ENCODE measurements at places on chromosomes 13 and 19. TPM values are rescaled to one million over a fixed set of nuclear protein-coding genes. Genes with fewer than 3 reads are reported as not detected.
A peak's percentile ranks its signal among the peaks of the same experiment; 100 is the strongest.

GRCh38 chr19:14450168-14450874 is 17.2 kb downstream of the PKN1 start:
- peak; percentile 73 for DNase-seq
- no peaks in the 10 kb centered on the region for H3K27me3 ChIP-seq
- H3K27ac ChIP-seq = no peak overlapping the region
- peaks cover 24% of the 10 kb centered on the region for H3K36me3 ChIP-seq

Gene PCP2
- 5.3 TPM for total RNA-seq

DNA sequence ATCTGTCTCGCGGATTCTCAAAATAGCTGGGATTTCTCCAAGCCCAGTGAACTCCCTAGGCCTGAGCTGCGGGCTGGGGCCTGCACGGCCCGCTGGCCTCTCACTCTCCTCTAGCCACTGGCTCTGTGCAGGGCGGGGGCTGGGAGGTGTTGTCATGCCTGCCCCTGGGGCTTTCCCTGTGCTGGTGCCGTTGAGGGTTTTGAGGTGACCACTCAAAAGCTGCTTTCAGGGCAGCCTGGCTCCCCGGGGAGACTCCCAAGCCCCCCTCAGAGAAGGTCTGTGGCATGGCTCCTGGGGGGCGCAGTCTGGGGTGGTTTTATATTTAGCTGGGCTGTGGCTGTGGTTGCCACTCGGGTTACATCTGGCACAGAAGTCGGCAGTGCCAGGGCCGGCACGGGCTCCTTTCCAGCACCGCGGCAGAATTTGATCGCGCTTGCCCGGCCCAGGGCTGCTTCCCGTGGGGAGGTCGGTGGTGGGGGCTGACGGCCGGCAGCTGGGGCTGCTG is 10.0 kb downstream of the NDUFB7 start:
- H3K27ac ChIP-seq = peak overlapping the region; percentile 54
- no peak for DNase-seq
- no peaks in the 10 kb centered on the region for H3K4me1 ChIP-seq
- H3K4me3 ChIP-seq = no peak overlapping the region

GRCh38 chr13:32790731-32791130 is 204.5 kb downstream of the PDS5B start:
- DNase-seq = no peak
- no peak overlapping the region for H3K27ac ChIP-seq
- H3K4me3 ChIP-seq = no peak overlapping the region

GRCh38 chr13:55654243-55654642 is 1486.5 kb upstream of the PRR20A start:
- no peak overlapping the region for H3K4me3 ChIP-seq
- no peak overlapping the region for H3K27ac ChIP-seq
- no peaks in the 10 kb centered on the region for H3K4me1 ChIP-seq
- no peaks in the 10 kb centered on the region for H3K36me3 ChIP-seq

DNA sequence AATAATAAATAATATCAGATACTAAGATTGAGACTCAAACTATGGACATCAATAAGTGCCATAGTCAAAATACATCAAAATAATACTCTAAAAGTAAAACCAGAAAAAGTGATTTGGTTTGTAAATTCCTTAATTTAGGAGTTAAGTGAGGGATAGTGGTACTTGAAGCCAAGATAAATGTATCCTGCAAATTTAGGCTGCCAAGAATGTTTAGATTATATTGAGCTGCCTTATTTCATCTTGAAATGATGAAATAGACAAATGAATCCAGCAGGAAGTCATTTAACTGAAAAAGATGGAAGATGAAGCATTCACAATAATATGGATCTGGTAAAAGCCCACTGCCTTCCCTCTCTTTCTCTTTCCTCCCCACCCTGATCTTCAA is 112.3 kb downstream of the LRCH1 start:
- H3K27me3 ChIP-seq = no peaks in the 10 kb centered on the region
- no peak for DNase-seq
- peaks cover 21% of the 10 kb centered on the region for H3K4me1 ChIP-seq

- H3K27me3 ChIP-seq = no peaks in the 10 kb centered on the region
- no peak for DNase-seq
- H3K4me3 ChIP-seq = no peak overlapping the region
- no peak overlapping the region for H3K27ac ChIP-seq
These were observed 161.4 kb downstream of the MTUS2 start for GRCh38 chr13:28981530-28981929.

DNA sequence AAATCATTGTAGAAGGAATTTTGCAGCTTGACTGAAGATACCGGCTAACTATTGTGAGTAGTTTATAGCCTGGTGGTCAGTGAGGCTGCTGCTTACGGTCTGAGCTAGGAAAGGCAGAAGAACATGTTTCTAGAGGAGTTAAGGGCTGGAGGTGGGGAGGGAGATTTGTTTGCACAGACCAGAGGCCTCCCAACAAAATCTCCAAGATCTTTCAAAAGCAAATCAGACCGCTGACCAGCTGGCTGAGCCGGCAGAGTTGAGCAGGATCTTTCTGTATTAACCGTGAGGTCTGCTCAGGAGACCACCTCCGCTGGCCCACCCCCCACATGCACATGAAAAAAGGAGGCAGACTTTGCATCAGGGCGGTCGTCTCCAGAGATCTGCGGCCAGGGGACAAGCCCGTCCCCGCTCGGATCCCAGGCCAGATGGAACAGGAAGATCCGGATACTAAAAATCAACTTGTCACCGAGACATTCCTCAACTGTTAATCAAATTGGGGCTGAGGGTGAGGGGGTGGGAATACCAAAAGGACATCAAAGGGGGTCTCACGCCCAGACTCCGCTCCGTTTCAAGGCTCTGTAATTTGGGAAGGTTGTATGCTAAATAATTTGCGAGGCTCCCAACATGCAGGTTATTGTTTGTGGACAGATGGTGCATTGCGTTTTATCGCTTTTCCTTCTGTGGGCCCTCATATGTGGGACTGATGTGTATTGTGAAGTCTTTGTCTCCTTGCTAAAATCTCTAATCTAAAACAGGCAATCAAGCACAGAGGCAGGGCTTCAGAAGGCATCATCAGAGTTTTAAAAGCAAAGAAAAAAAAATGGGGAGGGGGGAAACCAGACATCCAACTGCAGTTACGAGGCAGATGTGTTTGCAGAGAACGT is 319.0 kb downstream of the ZNF536 start:
- no peak for DNase-seq
- no peak overlapping the region for H3K4me3 ChIP-seq
- peaks cover 13% of the 10 kb centered on the region for H3K27me3 ChIP-seq
- H3K36me3 ChIP-seq = no peaks in the 10 kb centered on the region
- no peak overlapping the region for H3K27ac ChIP-seq

DNA sequence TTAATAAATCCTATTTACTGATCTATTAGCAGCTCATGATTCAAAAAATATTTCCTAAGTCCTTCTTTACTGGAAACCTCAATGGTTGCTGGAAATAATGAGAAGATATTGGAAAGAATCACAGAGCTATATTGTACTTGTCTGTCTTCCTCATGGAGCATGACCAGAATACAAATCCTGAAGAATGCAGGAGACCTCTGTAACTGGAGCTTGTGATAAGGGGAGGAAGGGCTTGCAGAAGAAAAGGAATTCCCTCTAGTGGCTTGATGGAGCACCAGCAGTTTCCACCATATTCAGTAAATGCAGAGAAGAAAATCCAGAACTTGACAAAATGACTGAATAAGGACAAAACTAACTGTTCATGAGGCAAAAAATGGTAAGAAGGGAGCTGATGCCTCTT is 1333.1 kb downstream of the EFNB2 start:
- H3K27ac ChIP-seq = no peak overlapping the region
- DNase-seq = no peak
- H3K4me1 ChIP-seq = no peaks in the 10 kb centered on the region
- no peaks in the 10 kb centered on the region for H3K27me3 ChIP-seq

DNA sequence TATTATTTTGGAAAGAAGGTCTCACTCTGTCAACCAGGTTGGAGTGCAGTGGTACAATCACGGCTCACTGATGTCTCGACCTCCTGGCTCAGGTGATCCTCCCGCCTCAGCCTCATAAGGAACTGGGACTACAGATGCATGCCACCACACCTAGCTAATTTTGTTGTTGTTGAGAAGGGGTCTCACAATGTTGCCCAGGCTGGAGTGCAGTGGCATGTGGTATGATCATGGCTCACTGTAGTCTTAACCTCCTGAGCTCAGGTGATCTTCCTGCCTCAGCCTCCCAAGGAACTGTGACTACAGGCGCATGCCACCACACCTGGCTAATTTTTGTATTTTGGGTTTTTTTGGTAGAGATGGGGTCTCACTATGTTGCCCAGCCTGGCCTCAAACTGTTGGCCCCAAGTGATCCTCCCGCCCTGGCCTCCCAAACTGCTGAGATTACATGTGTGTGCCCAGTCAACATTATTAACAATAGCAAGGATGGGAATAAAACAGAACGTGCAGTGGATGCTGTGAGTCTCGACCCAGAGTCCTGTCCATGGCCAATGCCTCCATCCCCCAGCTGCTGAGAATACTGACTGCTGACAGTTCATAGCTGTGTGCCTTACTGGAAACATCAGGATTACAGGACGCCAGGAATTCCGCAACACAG is 5.4 kb upstream of the MBD3L3 start:
- peaks cover 6% of the 10 kb centered on the region for H3K4me1 ChIP-seq
- no peak for DNase-seq
- H3K27ac ChIP-seq = no peak overlapping the region
- no peaks in the 10 kb centered on the region for H3K27me3 ChIP-seq
- H3K36me3 ChIP-seq = no peaks in the 10 kb centered on the region

DNA sequence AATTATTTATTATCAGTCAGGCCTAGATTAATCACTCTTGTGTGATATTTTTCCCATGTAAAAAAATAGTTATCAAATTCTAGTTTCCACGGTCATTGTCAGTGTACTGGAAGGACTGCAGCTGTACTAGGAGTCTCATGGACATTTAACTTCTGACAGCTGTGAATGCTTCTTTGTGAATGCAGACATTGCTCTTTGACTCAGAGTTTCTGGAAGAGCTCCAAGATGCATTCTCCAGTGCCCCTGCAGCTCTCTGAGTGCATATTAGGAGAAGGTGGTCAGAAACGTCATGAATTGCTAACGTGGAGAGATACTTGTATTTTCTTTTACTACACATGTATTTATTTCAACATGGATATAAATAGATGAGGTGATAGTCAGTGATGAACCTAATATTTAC is 9.7 kb upstream of the SLITRK5 start:
- no peak overlapping the region for H3K4me3 ChIP-seq
- no peaks in the 10 kb centered on the region for H3K36me3 ChIP-seq

Gene TTC9B
- total RNA-seq = not detected
